ENCODE measurements at places on chromosomes 3 and 15.

DNA sequence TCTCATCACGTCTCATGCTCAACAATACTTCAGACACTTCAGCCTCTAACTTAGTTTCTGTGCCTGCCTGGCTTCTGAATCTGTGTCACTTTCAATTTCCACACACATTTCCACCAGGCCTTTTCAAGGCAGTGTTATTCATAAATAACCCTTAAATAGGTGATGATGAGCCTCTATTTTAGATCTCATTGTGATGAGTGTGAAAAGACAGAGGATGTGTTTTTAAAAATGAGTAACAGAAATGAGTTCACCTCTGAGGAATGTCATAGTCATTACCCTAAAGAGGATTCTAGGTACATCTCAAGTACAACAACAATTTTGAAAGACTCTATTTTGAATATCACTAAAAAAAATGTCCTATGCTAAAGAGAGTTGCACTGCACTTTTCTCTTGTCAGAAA, 64.6 kb downstream of the STAC start:
- DNase-seq, result no peak

DNA sequence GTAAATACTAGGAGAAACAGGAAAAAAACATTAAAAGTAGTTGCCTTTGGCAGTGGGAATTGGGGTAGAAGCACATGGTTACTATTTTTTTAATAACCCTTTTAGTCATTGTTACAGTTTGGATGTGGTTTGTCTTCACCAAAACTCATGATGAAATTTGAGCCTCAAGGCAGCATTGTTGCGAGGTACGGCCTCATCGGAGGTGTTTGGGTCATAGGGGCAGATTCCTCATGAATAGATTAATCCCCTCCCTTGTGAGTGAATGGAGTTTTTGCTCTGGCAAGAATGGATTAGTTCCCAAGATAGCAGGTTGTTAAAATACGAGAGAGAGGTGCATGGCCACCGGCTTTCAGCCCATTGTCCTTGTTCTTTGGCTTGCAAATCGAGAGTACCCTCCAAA, 92.6 kb downstream of the LEKR1 start:
- DNase-seq, result no peak

DNA sequence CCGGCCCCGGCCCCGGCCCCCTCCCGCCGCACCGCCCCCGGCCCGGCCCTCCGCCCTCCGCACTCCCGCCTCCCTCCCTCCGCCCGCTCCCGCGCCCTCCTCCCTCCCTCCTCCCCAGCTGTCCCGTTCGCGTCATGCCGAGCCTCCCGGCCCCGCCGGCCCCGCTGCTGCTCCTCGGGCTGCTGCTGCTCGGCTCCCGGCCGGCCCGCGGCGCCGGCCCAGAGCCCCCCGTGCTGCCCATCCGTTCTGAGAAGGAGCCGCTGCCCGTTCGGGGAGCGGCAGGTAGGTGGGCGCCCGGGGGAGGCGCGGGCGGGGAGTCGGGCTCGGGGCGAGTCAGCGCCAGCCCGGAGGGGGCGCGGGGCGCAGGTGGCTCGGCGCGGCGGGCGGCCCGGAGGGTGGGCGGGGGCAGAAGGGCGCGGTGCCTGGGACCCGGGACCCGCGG, 352 bp downstream of the CHRD start:
- DNase-seq, result peak; percentile 41

- no peak for DNase-seq
These were observed 74.7 kb upstream of the C3orf80 start for GRCh38 chr3:160150525-160150924.

GRCh38 chr15:98899272-98900021, 108.1 kb downstream of the PGPEP1L start:
- DNase-seq, result no peak

DNA sequence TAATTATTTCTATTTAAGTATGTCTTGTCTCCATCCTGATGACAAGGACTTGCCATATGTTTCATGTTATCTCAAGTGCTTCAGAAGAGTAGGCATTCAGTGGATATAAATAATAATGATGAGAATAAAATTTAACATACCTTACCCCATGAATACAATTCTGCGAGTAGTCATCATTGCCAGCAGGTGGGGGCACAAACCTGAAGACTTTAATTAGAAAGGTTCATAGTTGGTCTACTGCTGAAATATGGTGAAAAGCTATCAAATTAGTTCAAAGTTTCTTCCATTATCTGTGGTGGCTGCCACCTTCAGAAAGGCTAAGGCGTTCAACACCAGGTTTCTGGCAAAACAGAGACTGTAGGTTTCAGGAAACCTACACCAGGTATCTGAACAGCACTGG, 100.9 kb downstream of the P3H2 start:
- no peak for DNase-seq

- no peak for DNase-seq
These were observed 93.6 kb upstream of the NMNAT3 start for GRCh38 chr3:139771331-139771730.
